Activated CD4-positive, CD25-positive, alpha-beta regulatory T cell treated with anti-CD3 and anti-CD28 coated beads, Interleukin-2, amount 50 U/mL, for 24 hours (primary cell): ENCODE measurements at places on chromosomes 5 and 9.

DNA sequence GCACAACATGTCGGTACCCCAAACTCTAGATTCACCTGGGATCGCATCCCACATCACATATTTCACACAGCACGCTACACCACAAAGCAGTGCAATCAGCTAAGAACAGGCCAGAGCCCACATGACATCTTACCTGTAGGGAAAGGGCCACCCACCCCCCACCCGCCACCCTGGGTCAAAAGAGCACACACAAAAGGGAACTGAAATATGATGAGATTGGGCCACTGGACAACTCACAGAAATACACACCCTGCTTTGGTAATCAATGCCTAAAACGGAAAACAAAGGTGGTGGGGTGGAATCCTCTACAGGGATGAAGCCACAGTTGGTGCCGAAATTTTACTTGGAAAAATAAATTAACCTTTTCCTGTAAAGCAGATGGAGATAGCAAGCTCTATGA, 13.1 kb downstream of the RETREG1 start:
- ATAC-seq, result no peak

GRCh38 chr9:137429546-137429890, 6.3 kb downstream of the NOXA1 start:
- ATAC-seq, result no peak

GRCh38 chr9:93108291-93109041, 12.4 kb downstream of the CARD19 start:
- peak; percentile 95 for ATAC-seq

DNA sequence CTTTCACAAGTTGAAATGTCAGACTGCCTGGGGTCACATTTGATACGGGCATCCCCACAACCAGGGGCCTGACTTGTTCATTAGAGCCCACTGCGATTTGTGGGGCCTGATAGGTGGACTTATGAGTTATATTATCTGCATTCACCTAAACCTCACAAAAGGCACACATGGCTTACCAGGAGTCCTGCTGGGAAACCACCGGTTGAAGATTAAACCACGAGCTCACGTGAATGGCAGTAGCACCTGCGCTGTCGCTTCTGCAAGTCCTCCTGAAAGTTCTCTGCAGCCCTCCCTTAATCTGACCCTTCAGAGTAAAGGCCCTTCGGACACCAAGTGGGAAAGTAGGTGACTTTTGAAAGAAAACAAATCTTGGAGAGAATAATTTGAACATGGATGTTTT, 68.9 kb downstream of the PPIC start:
- no peak for ATAC-seq

- no peak for ATAC-seq
Measured at GRCh38 chr5:77709993-77710685, 66.0 kb downstream of the TBCA start.

GRCh38 chr5:135203593-135204036, 169.6 kb upstream of the PITX1 start:
- no peak for ATAC-seq

- ATAC-seq, result no peak
Measured at GRCh38 chr5:1112596-1113331, 901 bp upstream of the SLC12A7 start.

DNA sequence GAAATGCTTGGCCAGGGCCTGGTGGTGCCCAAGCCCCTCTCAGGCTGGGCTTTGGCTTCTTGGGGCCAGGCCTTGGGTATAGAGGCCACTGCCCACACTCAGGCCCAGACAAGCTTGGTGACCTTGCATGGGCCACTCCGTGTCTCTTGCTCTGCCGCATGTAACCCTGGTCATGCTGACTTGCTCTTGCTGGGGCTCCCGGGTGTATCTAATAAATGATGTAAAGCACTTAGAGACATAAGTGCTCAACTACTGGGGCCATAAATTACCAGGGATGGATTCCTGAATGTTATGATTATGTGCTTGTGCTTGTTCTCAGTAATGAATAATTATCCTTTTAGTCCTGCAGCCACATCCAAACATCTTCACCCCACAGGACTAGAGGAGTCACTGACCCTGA, 54.0 kb downstream of the C5orf15 start:
- no peak for ATAC-seq

GRCh38 chr5:169945831-169946261, 34.4 kb downstream of the INSYN2B start:
- no peak for ATAC-seq

DNA sequence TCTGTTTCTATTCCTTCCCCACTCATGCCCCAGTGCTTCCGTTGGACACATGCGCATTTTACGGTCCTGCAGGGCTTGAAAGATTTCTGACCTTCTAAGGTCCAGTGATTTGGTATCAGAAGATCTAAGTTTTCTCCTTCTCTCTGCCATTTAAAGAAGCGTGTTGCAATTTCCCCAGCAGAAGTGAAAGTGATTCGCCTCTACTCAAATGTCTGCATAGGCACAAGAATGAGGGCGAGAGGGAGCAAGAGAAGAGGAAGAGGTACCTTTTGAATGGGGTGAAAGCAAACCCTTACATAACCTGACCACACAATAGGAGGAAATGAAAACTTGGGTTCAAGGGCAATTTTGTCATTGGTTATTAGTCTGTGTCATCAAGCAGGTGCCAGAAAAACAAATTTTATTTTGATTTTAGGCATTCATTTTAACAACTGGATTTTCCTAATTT, 31.7 kb upstream of the NR3C1 start:
- ATAC-seq, result no peak

GRCh38 chr5:109922381-109922995, 232.8 kb downstream of the MAN2A1 start:
- peak; percentile 22 for ATAC-seq

GRCh38 chr5:17157294-17157693, 60.1 kb upstream of the BASP1 start:
- ATAC-seq, result no peak

- ATAC-seq, result peak; percentile 99
Measured at GRCh38 chr5:168579488-168580226, 489 bp upstream of the PANK3 start.

DNA sequence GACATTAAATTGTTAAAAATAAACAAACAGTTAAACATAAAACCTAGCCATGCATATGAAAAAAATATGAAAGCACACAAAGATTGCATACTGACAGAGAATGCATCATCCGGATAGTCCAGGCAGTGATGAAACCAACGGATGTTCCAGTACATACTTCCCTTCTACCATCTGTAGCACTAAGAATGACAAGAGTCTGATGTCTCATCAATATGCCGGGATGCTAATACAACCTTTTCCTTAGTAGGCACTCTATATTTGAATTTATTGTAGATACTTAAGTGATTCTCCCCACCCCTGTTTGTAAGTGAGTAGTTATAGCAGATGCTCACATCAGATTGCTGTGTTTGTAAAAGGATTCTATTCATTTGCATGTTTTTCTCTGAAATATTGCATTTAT, 571.2 kb upstream of the WWC1 start:
- no peak for ATAC-seq

- peak; percentile 41 for ATAC-seq
Measured at GRCh38 chr9:98356953-98357690, 101.7 kb upstream of the TBC1D2 start.

- no peak for ATAC-seq
Measured at GRCh38 chr5:133430095-133430494, 182.2 kb downstream of the FSTL4 start.

DNA sequence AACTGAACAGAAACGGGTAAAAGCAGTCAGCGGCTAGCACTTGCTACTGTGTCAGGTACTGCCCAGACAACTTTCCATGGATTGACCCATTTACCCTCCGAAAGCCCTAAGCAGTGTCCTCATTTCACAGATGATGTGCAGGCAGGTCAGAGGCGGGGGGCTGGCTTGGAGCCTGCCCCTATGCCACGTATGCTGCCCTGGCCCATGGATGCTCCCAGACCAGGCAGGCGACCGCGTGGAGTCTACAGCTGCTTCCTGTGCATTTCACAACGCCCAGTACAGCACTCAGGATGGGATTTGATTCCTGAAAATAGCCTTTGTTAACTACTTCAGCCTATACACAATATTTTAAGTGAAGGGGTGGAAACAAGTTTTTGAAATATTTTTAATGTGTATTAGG, 202.9 kb downstream of the NXNL2 start:
- no peak for ATAC-seq

DNA sequence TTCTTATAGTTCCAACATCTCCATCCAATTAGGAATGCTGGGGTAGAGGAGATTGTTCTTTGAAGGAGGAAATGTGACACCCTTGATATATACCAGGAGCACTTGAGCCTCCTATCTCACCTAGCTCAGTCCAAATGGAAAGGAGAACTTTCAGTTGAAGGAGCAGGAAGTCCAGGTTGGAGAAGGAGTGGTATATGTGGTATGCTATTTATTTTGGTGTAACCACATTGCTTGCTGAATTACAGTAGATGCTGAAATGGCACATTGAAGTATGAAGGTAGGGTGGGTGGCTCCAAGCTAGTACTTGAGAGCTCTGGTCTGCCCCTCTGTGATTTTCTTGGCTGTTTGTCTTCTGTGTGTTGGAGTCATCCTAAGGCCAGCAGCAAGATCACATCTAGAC, 6.1 kb downstream of the CSNK1G3 start:
- ATAC-seq, result no peak

GRCh38 chr9:95435074-95435728, 81.6 kb downstream of the PTCH1 start:
- ATAC-seq, result no peak

GRCh38 chr5:102823441-102823874, 68.4 kb downstream of the PAM start:
- ATAC-seq, result no peak

- ATAC-seq, result no peak
Measured at GRCh38 chr5:163914910-163915309, 409.5 kb downstream of the MAT2B start.

DNA sequence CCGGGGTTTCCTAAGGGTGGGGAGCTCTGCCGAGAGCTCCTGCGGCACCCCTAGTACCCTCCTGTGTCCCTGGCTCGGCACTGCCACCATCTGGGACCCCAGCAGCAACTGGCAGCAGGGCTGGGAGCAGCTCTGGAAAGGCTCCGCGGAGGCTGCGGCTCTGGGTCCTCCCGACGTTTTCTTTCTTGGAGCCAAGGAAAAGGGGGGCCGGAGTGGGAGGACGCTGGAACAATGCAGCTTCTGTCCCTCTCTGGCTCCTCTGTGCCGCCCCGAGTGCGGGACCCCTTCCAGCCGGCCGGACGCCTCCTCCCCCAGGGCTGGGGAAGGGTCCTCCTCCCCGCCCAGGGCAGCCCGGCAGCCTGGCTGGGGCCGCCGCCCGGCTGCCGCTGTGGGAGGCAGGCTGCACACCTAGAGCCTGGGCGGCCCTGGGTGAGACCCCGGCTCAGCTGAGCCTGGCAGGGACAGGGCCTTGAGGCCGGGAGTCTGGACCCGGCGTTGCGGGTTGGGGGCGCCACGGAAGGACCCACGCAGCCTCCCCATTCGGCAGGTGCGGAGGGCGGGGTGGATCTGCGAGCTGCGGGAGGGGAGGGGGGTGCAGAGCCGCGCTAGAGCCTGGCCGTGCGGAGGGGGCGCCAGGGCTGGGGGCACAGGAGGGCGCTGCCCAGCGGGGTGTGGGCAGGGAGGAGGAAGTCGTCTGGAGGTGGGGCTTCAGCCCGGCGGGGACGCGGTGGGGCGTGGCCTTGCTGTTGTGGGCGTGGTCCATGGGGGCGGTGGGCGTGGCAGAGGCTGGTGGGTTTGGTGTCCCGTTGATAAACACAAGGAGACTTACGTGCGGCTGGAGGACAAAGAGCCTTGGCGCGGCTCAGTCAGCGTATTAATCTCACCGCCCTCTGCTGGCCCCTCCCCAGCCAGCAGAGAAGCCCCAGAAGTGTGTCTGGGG, 15.1 kb downstream of the GPSM1 start:
- peak; percentile 24 for ATAC-seq

- no peak for ATAC-seq
Measured at GRCh38 chr9:107281184-107281583, 1.9 kb upstream of the RAD23B start.

DNA sequence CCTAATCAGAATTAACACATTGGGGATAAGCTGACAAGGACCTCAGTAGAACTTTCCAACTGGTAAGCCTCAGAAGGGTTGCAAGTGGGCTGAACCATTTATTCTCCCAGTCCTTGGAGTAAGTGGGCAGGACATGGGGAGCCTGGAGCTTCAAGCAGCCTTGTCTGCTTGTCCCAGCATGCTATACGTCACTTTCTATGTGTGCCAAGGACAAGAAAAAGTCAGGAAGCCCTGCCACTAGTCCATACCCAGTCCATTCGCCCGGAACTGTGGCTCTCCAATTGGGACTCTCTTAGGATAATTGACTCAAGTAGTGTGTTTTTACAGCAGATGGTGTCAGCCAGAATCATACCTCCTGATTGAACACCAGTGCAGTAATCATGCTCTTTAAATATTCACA, 62.6 kb upstream of the FRRS1L start:
- no peak for ATAC-seq

DNA sequence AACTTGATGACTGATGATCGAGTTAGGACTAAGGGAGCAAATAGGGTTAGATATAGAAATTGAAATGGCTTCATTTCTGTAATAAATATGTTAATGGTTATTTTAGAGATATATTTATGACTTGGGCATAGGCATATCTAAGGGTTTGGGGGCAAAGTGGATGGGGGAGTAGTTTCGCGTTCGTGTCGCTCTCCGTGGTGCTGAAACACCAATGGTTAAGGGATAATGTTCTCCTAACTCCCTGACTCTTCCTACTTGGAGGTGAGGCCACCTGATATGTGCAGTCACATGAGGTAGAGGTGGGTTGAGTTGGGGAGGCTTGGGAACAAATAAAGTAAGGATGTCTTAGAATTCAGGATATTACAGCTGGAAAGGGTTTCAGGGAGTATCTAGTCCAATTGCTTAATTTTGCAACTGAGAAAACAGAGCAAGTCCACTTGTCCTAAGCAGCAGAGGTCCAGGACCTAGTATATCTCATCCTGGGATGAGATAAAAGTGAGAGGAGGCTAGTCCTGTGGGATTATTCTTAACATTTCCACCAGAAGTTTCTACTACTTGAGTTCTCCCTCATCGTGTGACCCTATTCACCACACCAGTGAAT, 44.0 kb upstream of the MAP1B start:
- ATAC-seq, result no peak

DNA sequence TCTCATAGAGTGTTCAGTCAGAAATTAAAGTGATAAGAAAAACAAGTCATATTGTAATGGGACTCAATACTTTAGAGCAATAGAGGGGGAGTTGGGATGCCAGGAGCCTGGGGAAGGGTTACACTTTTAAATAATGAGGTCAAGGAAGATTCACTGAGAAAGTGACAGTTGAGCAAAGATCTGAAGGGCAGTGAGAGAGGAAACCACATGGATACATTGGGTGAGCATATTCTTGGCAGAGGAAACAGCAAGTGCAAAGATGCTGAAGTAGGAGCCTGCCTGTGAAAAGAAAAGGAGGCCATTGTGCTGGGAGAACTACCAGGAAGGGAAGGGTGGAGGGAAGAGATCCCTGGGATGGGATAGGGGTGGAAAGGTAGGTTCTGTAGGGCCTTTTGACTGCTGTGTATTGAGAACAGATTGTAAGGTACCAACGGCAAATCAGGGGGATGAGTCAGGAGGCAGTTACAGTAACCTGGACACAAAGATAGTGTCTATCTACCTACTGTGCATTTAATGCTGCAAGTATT, 79.4 kb downstream of the PAM start:
- ATAC-seq, result no peak

- ATAC-seq, result no peak
Measured at GRCh38 chr5:178398901-178399700, 166.5 kb upstream of the PHYKPL start.
